GM04504 (cell line): ENCODE measurements at places on chromosomes 2 and 18.

DNA sequence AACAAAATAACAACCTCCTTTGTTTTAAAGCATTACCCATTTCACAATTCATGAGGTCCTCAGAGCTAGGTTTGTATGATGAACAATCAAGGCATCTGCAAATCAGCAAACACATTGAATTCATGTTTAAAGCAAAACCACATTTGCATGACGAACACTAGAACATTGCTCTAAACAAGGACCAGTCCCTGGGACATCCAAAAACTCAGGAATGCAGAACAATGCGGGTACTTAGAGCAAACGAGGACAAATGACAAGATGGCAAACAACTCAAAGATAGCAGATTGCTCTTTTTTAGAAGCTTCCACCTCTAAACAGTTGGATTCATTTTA, 45.7 kb upstream of the RALBP1 start:
- peak; percentile 47 for DNase-seq

DNA sequence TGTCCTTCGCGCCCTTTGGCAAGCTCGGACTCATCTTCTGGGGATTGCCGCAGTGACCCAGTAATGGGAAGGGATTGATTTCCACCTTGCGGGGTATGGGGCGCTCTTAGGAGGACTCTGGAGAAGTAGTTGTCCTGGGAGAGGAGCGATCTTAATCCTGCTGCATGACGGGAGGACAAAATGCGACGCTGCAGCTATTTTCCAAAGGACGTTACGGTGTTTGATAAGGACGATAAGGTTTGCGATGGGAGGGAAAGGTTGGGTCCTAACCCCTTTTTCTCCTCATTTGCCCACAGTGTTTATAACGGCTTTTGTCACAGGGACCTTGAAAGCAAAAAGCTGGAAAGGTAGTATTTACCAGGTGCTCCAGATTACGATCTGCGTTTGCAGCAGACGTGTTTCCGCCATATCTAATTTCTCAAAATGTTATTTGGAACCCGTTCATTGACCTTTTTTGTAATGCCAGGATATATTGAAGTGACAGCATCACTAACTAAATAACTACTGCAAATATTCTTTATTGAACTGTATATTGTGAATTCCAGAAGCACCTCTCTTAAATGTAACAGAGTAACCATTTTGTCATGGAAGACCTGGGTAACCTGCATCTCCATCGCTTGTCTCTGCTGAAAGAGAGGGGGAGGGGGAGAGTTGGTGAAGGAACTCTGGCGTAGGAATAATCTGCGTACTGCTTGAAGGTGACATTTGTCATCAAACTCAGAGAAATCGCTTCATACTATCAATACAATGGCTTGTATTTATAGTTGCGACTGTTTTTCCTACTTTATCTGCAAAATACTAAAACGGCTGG, 590 bp downstream of the MDH1 start:
- DNase-seq, result no peak

DNA sequence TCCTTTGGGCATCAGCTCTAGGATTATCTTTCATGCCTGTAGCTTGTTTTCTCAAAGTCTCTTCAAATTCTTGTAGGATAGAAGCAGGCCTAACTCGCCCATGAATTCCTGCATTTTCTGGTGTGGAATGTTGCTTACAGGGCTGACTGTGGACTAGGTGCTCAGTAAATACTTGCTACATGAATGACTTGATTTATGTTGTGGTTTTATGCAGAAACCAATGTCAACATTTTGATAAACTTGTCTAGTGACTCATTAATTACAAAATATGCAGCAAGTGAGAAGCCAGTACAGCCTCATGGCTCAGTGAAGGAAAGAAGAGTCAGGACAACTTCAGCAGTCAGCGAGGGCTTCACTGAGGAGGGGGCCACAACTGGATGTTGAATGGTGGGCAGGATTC, 110.6 kb upstream of the SIX2 start:
- peak; percentile 75 for DNase-seq

- DNase-seq, result no peak
These were observed 109.2 kb upstream of the COPS8 start for GRCh38 chr2:236976266-236977062.

DNA sequence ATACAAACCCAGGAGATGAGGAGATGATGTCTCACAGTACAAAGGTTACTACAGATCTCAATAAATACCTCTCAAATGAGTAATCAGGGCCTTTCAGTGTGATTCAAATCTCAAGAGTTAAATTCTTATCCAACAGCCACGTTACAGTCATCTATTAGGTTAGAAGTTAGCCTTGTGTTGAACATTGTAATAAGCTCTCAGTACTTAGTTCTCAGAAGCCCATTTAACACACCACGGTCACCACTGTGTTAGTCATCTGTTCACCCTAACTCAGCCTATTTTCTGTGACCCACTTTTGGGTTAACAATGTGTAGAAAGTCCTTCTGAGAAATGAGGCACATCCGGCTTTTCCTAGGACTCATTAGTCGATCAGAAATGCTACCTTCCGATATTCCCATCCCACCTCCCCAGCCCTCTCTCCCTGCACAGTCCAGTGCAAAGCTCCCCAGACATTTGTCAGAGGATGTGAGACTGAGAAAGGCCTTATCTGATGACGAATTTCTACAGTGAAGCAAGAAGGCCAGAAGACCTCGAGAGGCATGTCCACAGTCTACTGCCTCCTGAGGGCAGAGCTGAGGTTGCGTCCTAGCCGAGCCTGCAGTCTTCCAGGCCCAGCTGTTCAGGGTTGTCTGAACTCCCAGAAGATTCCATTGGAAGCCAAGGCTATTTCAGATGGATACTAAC, 92.6 kb downstream of the ACTR2 start:
- DNase-seq, result peak; percentile 75

GRCh38 chr2:29260142-29260772, 145.0 kb downstream of the CLIP4 start:
- peak; percentile 11 for DNase-seq

DNA sequence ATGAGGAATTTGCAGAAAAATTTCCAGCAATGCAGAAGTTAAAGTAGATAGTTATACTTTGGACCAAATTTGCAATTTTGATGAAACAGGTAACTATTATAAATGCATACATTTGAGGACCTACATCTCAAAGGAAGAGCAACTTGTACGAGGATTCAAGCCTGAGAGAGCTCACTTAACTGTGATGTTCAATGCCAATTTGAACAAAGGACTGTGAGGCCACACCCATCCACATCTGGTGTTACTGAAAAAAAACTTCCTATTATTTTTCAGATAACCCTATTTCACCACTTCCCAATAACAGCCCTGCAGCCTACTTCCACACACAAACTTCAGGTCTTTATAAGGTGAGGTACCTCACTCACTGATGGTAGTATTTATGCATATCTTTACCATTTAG, 203.5 kb upstream of the NABP1 start:
- no peak for DNase-seq

GRCh38 chr2:190420801-190421200, 12.6 kb downstream of the MFSD6 start:
- no peak for DNase-seq

DNA sequence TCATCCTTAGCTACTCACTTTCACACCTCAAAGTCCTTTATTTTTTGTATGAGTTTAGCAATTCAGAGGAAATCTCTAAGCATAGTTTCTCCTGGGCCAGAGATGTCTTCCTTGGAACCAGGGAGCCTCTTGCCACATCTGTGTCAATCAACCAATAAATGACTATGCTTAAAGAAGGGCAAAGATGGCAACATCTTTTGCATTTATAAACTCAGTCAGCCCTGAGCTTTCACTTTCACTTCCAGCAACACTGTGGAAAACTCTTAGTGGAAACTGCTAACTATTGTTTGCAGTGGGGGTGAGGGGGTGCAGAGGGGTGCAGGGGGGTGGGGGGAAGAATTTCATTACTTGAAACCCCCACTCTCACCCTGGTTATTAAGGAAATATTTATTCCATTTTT, 3.4 kb downstream of the ACVR1C start:
- DNase-seq, result no peak

DNA sequence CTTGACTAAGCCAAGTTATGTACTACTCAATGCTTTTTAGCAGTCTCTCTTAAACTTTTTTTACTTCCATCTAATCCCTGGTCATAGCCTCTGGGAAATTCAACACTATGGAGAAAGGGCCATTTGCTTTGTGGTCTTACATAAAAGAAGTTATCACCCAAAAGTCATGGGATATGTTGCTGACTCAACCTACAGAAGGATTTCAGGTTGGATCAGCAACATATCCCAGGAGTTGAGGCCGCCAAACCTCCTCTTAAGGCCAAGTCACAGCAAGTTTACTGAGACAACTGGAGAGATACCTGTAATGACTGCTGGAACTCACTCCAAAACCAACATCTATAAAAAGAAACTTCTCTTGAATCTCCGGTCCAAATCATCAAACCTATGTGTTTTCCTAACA, 141.1 kb downstream of the IRS1 start:
- no peak for DNase-seq

- no peak for DNase-seq
These were observed 19.1 kb upstream of the SH3BP4 start for GRCh38 chr2:234932591-234933168.

- no peak for DNase-seq
These were observed 96.9 kb downstream of the TNS1 start for GRCh38 chr2:217905896-217906295.

GRCh38 chr2:70855667-70856066, 20.1 kb upstream of the CD207 start:
- DNase-seq, result no peak

- no peak for DNase-seq
These were observed 32.1 kb downstream of the ATOH8 start for GRCh38 chr2:85785871-85786270.

- DNase-seq, result no peak
These were observed 28.1 kb upstream of the RASGRP3 start for GRCh38 chr2:33448220-33448899.

GRCh38 chr2:181281206-181281832, 175.9 kb upstream of the ITGA4 start:
- no peak for DNase-seq

- no peak for DNase-seq
These were observed 144.0 kb upstream of the VRK2 start for GRCh38 chr2:57902578-57902977.

DNA sequence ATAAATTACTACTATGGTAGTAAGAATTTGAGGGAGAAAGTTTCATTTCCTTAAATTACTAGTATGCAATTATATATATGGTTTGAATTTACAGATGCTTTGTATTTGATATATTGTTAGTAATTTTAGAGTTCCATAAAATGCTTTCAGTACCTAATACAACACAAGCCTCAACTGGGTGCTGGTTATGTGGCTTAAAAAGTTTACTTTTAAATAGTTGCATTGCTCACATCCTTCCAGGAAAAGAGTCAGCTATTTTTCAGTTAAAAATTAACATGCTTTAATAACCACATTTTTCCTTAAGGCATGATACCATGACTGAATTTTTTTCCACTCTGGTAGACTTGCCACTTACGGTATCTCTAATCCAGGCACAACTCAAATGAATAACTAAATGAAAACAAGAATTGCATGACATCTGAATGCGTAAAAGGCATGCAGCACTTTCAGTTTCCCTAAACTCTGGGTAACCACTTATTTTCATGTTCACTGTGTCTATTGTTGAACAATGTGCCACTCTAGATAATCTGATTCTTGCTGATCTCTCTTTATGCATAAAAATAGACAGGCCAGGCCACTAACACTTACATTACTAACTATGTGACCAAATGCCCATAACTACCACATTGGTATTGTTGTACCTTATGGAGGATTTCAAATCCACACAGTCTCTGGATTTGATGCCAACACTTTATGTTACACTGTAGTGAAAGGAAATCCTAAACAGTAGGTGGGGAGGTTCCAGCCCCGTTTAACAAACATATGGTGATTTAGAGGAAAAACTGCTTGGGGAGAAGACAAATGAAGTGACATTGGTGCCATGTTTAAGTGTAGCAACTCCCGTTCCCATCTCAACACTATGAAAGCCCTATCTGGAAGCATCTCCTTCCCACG, 35.5 kb upstream of the SLC35F5 start:
- no peak for DNase-seq

DNA sequence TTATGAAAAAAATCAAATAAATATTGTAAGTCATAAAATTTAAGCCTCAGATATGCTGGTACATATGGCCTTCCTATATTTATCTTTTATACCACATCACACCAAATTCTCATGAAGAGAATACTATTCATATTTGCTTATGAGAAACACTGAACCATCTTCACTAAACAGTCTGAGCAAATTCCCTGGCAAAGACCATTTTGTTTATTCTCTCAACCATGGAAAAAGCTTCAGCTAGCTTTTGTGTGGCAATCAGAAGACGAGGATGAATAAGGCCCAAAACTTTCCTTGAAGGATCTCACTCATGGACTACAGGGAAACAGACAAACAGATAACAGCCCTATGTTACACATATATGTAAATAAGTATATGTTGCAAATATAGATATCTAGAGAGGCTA, 252.1 kb downstream of the TMX3 start:
- no peak for DNase-seq

GRCh38 chr2:25063876-25064660, 22.2 kb downstream of the EFR3B start:
- no peak for DNase-seq

DNA sequence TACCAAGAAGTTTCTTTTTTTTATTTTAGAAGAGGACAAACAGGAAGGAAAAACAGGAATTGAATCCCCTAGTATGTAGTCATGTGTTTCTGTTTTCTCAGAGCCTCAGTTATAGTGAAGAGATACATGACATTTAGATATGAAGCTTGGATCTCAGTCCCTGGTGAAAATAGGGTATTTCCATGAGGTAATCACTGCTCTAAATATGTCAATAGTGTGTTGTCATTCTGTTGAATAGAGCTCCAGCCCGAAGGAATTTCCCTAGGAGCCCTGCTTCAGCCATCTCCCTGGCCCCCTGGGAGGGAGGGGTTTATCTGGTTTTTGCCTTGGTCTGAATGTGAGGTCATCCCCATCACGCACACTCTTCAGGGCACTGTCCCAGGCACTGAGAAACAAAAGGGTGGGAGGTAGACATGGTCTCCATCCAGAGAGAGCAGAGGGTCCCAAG, 47.1 kb upstream of the REL start:
- no peak for DNase-seq

DNA sequence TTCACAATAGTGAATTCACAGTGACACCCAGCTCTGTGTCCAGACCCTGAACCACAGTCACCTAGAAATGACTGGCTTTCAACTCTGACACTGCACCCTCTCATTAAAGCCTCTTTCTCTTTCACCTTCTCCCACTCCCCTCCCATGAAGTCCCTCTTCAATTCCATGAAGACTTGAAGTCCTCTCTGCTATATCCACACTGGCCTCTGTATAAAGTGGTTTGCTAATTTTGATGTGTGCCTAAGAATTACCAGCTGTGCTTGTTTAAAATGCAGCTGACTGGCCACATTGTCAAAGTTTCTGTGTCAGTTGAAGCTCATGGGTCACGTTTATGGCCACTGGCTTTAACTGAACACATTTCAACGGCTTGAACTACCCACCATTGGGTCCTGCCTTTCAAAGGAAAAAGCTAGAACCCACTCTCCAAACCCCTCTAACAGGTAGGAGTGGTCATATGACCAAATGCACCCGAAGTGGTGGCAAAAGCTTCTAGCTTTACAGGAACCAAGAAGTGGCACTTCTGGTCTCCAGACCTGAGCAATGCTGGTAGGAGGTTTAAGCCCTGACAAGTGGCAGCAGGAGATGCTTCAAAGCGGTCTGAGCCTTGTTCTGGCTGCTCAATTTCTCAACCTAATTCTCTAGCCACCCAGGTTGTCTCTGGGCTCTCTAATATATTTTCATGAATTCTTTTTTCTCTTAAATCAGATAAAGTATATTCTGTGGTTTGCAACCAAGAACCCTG, 34.2 kb downstream of the B4GALT6 start:
- no peak for DNase-seq

- peak; percentile 69 for DNase-seq
These were observed 97.3 kb downstream of the FMNL2 start for GRCh38 chr2:152432206-152432653.
